Body of pancreas (tissue), 4 donors: ENCODE measurements at places on chromosomes 13 and 19.

- DNase-seq, result no peak
These were observed 172.6 kb upstream of the ATXN8OS start for GRCh38 chr13:69935043-69935442.

GRCh38 chr19:54515156-54515555, 12.5 kb downstream of the LAIR2 start:
- no peak for DNase-seq

DNA sequence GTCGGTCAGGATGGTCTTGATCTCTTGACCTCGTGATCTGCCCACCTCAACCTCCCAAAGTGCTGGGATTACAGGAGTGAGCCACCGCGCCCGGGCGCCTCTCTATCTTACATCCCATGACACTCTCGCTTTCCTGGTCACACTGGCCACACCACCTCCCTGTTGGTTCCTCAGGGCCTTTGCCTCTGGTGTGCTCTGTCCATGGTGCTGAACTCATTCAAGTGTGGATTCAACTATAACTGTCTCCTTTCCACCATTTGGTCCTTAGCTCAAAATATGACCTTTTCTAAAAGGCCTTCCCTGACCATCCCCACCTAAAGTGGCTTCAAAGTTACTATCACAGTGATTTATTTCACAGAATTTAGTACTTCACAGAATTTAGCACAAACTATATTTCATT, 3.7 kb upstream of the SMIM17 start:
- DNase-seq, result no peak

DNA sequence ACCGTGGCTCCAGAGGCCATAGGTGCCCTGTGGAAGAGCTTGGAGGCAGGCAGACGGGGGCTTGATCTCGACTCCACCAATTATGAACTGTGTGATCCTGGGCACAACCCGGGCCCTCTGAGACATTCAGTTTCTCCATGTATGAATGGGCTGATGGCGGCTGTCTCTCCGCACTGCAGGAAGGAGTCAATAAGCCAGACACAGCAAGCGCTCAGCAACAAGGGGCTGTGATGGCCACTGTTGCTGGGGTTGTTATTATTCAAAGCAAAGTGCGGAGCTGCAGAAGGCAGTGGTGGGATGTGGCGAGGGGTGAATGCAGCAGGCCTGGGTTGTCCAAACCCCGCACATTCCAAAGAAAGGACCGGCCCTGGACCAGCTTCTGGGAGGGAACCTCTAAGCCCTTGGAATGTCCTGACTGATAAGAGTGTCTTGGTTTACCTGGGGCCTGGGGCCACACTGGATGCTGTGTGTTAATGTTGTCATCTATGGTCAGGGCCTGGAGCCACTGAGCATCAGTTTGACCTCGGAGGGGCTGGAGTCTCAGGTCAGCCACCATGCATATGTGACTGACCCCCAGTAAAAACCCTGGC, 8.3 kb downstream of the TMEM143 start:
- no peak for DNase-seq
